ENCODE measurements at places on chromosomes 6 and 20.

DNA sequence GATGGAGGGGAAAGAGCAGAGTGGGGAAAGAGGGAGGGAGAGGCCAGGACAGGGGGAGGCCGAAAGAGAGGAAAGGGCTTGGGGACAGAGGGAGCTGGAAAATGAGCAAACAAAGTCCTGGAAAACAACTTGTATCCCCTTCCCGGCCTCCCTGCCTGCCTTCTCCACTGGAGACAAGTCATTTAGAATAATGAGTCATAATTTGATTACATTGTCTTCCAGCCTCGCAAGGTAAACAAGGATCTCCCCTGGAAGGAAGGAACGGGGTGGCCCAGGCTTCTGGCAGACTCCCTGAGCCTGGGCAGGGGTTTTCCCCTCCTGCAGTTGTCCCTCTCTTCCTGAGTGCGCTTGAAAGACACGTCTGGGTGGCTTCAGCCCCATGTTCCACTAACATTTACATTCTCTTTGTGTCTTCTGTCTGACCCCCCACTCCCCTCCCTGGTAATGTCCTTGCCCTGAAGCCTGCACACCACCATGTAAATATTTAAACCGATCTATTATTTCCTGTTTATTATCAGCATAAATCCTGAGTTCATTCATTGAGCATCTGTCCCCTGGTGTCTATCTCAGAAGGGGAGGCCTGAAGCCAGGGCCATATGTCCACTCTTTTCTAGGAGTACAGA lies 12.1 kb upstream of the MRPS18A start:
- DNase-seq, result no peak

DNA sequence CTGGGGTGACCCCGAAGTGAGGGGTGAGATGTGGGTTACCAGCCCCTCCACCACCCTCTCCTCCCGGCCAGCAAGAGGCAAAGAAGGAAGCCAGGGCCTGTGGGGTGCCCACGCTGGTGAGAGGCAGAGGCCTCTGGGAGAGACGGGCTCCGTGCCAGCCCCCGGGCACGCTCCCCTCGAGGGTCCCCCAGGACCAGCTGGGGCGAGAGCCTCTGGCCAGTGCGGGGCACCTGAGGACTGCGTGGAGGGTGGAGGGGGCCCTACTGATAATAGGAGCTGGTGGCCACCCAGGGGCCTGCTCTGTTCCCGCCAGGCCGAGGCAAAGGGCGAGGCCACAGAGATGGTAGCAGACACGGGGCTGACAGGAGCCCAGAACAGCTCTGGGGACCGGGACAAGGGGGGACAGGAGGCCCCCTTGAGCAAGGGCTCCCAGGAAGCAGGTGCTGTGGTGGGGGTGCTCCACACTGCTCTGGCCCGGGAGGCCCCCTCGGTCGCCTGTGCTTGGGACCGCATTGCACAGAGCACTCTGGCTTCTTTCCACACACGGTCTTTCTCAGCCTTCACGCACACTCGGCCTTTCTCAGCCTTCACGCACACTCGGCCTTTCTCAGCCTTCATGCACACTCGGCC lies 226.9 kb downstream of the TTLL2 start:
- no peak for DNase-seq

DNA sequence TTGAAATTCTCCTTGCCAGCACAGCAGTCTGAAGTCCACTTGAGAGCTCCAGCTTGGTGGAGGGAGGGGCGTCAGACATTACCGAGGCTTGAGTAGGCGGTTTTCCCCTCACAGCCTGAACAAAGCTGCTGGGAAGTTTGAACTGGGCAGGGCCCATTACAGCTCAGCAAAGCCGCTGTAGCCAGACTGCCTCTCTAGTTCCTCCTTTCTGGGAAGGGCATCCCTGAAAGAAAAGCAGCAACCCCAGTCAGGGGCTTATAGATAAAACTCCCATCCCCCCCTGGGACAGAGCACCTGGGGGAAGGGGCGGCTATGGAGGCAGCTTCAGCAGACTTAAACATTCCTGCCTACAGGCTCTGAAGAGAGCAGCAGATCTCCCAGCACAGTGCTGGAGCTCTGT lies 325.3 kb downstream of the GJA1 start:
- DNase-seq, result no peak

DNA sequence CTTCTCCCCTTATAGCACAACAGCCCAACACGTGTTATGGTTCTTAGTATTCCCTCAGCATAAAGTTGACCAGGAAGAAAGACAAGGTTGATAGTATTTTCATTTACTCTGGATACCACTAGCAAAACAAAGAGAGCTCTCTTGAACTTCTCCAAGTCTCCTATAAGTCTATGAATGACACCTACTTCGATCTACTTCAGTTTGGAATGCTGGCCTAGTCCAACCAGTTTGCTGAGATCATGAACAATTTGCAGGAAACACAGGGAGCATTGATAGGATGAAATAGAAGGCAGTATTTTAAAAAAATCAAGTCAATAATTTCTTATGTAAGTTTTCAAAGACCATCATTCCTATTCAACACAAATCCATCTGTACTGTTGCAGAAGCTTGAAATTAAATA lies 93.6 kb downstream of the GJA10 start:
- no peak for DNase-seq

- no peak for DNase-seq
Observed at GRCh38 chr6:148529010-148529409, 186.4 kb downstream of the SASH1 start.

GRCh38 chr6:30804333-30804732 lies 60.0 kb upstream of the IER3 start:
- DNase-seq, result no peak

GRCh38 chr6:81625216-81625615 lies 127.3 kb downstream of the TENT5A start:
- DNase-seq, result no peak

DNA sequence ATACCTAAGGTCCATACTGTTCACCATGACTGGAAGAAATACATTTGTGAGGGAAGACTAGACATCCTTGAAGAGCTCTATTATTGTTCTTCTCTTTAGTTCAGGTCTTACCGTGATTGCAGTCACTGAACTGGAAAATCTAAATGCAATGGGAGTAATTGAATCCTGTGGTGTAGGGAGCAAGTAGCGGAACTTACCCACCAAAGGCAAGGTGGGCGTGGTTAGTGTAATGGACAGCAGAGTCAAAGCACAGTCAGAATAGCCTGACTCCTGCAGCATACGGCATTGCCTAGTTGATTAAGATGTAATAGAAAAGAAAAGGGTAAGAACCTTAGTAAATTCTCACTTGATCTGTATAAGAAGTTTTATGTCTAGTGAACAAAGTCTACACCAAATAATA lies 679.7 kb upstream of the EPHA7 start:
- no peak for DNase-seq

- DNase-seq, result no peak
Observed at GRCh38 chr6:18154507-18155149, at the start of gene TPMT. TPMT (minus strand) TSS chr6:18155077; CDS start chr6:18149127, 5,950 bp downstream.

GRCh38 chr6:70537266-70537665 lies 29.5 kb upstream of the SDHAF4 start:
- no peak for DNase-seq

DNA sequence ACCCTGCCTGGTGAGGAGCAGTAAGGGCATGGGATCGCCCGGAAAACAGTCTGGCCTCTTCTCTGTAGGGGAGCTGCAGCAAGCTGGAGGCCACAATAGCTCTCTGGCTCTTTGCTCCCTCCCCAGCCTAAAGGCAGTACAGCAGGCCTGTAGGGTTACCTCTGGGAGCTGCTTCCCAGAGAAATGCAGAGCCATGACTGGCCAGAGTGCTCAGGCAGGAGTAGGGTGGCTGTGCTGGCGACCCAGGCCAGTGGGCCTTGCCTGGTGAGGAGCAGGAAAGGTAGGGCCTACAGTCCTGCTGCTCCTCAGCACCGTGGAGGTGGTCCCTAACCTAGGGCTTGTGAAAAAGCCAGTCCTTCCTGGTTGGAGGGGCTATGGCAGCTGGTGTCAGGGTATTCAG lies 129.9 kb upstream of the CHD6 start:
- no peak for DNase-seq

DNA sequence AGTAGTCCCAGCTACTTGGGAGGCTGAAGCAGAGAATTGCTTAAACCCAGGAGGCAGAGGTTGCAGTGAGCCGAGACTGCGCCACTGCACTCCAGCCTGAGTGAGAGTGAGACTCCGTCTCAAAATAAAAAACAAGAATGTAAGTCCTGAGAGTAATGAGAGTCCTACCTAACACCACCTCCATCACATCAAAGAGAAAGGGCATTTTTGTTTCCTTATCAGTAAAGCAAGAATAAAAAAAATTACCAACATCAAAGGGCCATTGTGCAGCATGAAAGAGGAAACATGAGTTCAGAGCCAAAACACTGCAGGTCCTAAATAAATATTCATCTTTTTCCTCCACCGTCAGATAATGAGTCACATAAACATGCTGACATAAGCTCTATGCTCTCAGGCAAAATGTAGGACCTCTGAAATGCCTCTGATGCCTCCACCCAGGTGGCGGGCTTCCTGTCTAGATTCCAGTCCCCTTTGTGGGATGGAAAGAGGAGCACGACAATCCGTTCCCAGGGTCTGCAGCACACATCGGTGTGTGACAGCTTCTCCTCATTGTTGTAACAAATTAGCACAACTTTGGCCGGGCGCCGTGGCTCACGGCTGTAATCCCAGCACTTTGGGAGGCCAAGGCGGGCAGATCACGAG lies 7.2 kb downstream of the ATP9A start:
- no peak for DNase-seq

DNA sequence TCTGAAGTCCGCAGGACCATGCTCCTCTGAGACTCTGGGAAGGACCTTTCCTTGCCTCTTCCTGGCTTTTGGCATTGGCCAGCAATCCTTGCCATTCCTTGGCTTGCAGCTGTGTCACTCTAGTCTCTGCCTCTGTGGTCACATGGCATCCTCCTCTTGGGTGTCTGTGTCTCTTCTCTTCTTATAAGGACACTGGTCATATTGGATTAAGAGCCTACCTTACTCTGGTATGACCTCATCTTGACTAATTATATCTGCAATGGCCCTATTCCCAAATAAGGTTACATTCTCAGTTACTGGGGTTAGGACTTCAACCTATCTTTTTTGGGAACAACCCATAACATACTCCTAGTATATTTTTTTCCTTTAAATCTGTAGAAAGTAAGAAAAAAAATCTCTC lies 49.9 kb upstream of the GTSF1L start:
- DNase-seq, result no peak

- DNase-seq, result no peak
Observed at GRCh38 chr6:139482287-139482686, 107.8 kb upstream of the CITED2 start.

- no peak for DNase-seq
Observed at GRCh38 chr6:11491596-11492463, 45.7 kb upstream of the TMEM170B start.

- DNase-seq, result no peak
Observed at GRCh38 chr6:154466971-154467679, 43.4 kb downstream of the CNKSR3 start.

- DNase-seq, result no peak
Observed at GRCh38 chr20:44187772-44188709, 1.1 kb upstream of the JPH2 start.

- DNase-seq, result no peak
Observed at GRCh38 chr6:137917551-137918325, 50.7 kb downstream of the TNFAIP3 start.

DNA sequence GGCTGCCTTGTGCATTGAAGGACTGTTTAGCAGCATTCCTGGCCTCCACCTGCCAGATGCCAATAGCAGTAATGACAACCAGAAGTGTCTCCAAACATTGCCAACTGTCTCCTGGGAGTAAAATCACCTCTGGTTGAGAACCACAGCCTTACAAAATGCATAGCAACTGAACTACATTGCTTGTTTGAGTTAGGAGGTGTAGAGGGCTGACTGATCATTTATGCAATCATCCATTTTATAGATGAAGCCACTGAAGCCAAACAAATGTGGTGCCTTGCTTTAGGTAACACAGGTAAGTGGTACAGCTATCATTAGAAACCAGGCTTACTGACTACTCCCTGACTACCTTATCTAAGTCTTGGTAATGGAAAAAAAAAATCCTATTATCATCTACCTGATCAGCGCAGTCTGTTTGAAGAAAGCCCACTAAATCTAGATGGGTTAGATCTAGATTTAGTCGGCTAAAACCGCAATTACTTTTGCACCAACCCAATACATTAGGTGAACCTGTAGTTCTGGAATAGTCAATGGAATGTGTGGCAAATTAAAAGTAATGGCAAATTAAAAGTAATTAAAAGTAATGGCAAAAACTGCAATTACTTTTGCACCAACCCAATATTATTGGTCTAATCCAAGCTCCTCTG lies 47.7 kb upstream of the F13A1 start:
- no peak for DNase-seq

- DNase-seq, result no peak
Observed at GRCh38 chr6:56238352-56238751, 9.0 kb downstream of the COL21A1 start.

DNA sequence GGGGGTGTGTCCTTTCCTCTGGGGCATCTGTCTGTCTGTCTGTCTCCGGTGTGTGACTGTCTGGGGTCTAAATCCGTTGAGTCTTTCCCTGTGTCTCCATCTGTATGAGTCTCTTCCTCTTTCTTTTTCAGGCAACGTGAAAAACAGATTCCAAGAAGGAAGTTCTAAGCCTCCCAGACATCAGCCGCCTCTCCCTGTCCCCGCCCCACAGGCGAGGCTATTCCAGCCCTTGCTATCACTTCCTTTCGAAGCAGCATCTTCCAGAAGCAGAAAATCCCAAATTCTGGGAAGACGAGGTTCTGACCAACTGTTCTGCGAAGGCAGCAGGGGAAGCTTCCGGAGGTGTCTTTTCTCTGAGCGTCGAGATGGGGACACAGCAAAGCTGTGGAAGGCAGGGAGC lies 34.0 kb downstream of the PMEPA1 start:
- DNase-seq, result no peak

Measured in stimulated activated CD8-positive, alpha-beta memory T cell treated with anti-CD3 and anti-CD28 coated beads, Interleukin-2, amount 100 ng/mL, for 48 hours (primary cell).